Right ventricle myocardium superior (tissue), 1 donor: ENCODE measurements at places on chromosomes 7 and 10. TPM values are rescaled to one million over a fixed set of nuclear protein-coding genes. Genes with fewer than 3 reads are reported as not detected.

The EN2 gene
- total RNA-seq = 0.11 TPM

The AKR1B1 gene
- 208 TPM for total RNA-seq

The RBP4 gene
- total RNA-seq = 4.9 TPM

The ZNF680 gene
- 18.3 TPM for total RNA-seq

The MUC12 gene
- not detected for total RNA-seq

The ZPBP gene
- total RNA-seq = not detected

The SLC18A3 gene
- not detected for total RNA-seq

The UNCX gene
- not detected for total RNA-seq

The SMKR1 gene
- not detected for total RNA-seq

The GRM3 gene
- total RNA-seq = not detected

The TMEM178B gene
- total RNA-seq = 35.4 TPM

The DRGX gene
- not detected for total RNA-seq

The ANKRD30A gene
- total RNA-seq = not detected

The OPALIN gene
- not detected for total RNA-seq

The PLEKHS1 gene
- not detected for total RNA-seq

The HOXA11 gene
- not detected for total RNA-seq

The NPFFR1 gene
- total RNA-seq = 0.03 TPM

The EZH2 gene
- total RNA-seq = 1.1 TPM

The SCART1 gene
- total RNA-seq = 0.51 TPM

The AKR1C1 gene
- total RNA-seq = 31.4 TPM

The LRMDA gene
- 26.3 TPM for total RNA-seq

The LRRTM3 gene
- total RNA-seq = not detected

The GJD4 gene
- not detected for total RNA-seq

The TDRD1 gene
- 5.8 TPM for total RNA-seq

The GHRHR gene
- not detected for total RNA-seq

The HGF gene
- 1.6 TPM for total RNA-seq

The PKD2L1 gene
- not detected for total RNA-seq

The CHAT gene
- total RNA-seq = not detected

The HOXA5 gene
- 0.62 TPM for total RNA-seq

The CDHR3 gene
- total RNA-seq = 12.4 TPM

The SYPL1 gene
- 88.8 TPM for total RNA-seq

The PALD1 gene
- 4.6 TPM for total RNA-seq

The LSM5 gene
- 31.0 TPM for total RNA-seq

The C10orf95 gene
- total RNA-seq = not detected

The FKBP9 gene
- 120 TPM for total RNA-seq
